ENCODE measurements at places on chromosomes 2 and 18. TPM values are rescaled to one million over a fixed set of nuclear protein-coding genes. Genes with fewer than 3 reads are reported as not detected.

SPOPL gene
- total RNA-seq: 30.3 TPM

SPAG16 gene
- 38.2 TPM for total RNA-seq

LIMS4 gene
- not detected for total RNA-seq

HOXD1 gene
- total RNA-seq: not detected

MERTK gene
- total RNA-seq: not detected

DSG3 gene
- total RNA-seq: not detected

SEMA4F gene
- total RNA-seq: 2.7 TPM

KCNK3 gene
- not detected for total RNA-seq

PDIA6 gene
- 92.4 TPM for total RNA-seq

NBEAL1 gene
- total RNA-seq: 22.4 TPM

KRTCAP3 gene
- not detected for total RNA-seq

- H3K27me3 ChIP-seq: no peaks in the 10 kb centered on the region
- H3K4me3 ChIP-seq: no peak overlapping the region
- peak overlapping the region; percentile 15 for H3K27ac ChIP-seq
- DNase-seq: no peak
- peaks cover 69% of the 10 kb centered on the region for H3K4me1 ChIP-seq
Measured at GRCh38 chr2:68723181-68723580, 11.4 kb upstream of the ARHGAP25 start.

- no peak for DNase-seq
- H3K36me3 ChIP-seq: no peaks in the 10 kb centered on the region
- H3K27ac ChIP-seq: no peak overlapping the region
Measured at GRCh38 chr2:72036173-72036545, 111.5 kb downstream of the CYP26B1 start.

DNA sequence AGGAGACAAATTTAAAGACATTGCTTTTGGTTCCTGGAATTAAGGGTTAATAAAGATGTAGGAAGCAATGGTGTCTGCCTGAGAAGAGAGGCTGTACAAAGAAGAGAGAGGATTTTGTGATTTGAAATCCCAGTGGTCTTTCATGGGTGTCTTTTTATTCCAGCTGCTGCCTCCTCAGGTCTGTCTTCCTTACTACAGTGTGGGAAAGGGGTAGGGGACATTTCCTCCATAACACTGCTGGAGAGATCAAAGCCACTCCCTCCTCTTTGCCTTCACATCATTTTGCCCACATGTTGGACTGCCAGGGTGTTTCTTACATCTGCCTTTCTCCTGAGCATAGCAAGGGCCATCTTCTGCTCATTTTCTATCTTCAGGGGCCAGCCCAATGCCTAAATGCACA lies 348.5 kb downstream of the EN1 start:
- H3K27ac ChIP-seq: no peak overlapping the region
- no peaks in the 10 kb centered on the region for H3K36me3 ChIP-seq
- no peaks in the 10 kb centered on the region for H3K27me3 ChIP-seq
- DNase-seq: no peak

DNA sequence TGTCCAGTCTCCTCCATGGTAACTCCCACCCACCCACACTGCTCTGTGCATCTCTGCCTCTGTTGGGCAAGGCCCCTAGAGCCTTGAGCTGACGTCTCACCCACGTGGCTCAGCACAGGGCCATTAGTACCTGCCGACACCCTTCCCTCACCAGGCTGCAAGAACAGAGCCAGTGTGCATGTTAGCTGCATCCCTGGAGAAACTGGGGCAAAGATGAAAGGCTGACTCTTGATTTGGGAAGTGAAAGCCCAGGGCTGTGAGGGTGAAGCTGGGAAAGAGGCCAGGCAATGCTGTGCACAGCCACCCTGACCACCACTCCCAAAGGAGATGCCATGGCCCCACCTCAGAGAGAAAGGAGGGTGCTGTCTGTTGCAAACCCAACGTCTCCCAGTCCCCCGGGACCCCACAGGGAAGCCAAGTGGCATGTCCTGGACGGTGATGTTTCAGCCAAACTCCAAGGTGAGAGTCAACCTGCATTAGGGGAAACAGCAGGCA lies 20.0 kb upstream of the HPCAL1 start:
- no peaks in the 10 kb centered on the region for H3K36me3 ChIP-seq
- no peak overlapping the region for H3K27ac ChIP-seq
- H3K4me1 ChIP-seq: no peaks in the 10 kb centered on the region
- no peak for DNase-seq
- H3K4me3 ChIP-seq: no peak overlapping the region
- H3K27me3 ChIP-seq: no peaks in the 10 kb centered on the region

- peaks cover 27% of the 10 kb centered on the region for H3K4me1 ChIP-seq
- H3K36me3 ChIP-seq: peaks cover 23% of the 10 kb centered on the region
- DNase-seq: no peak
- H3K27me3 ChIP-seq: no peaks in the 10 kb centered on the region
Measured at GRCh38 chr2:208255557-208256106, 761 bp upstream of the IDH1 start.

GRCh38 chr18:1505856-1506255 lies 601.2 kb downstream of the ADCYAP1 start:
- no peaks in the 10 kb centered on the region for H3K36me3 ChIP-seq
- no peak overlapping the region for H3K27ac ChIP-seq
- no peaks in the 10 kb centered on the region for H3K4me1 ChIP-seq
- no peak overlapping the region for H3K4me3 ChIP-seq
- DNase-seq: no peak

- H3K36me3 ChIP-seq: no peaks in the 10 kb centered on the region
- H3K4me1 ChIP-seq: no peaks in the 10 kb centered on the region
- no peaks in the 10 kb centered on the region for H3K27me3 ChIP-seq
- H3K27ac ChIP-seq: no peak overlapping the region
- no peak overlapping the region for H3K4me3 ChIP-seq
- no peak for DNase-seq
Measured at GRCh38 chr2:162817921-162818320, 20.6 kb downstream of the KCNH7 start.

- H3K27ac ChIP-seq: no peak overlapping the region
- no peaks in the 10 kb centered on the region for H3K36me3 ChIP-seq
- no peak for DNase-seq
Measured at GRCh38 chr2:188132385-188132784, 159.3 kb upstream of the GULP1 start.

GRCh38 chr2:2527148-2527547 lies 196.1 kb upstream of the MYT1L start:
- no peak overlapping the region for H3K27ac ChIP-seq
- H3K27me3 ChIP-seq: no peaks in the 10 kb centered on the region
- H3K36me3 ChIP-seq: no peaks in the 10 kb centered on the region
- H3K4me1 ChIP-seq: no peaks in the 10 kb centered on the region

DNA sequence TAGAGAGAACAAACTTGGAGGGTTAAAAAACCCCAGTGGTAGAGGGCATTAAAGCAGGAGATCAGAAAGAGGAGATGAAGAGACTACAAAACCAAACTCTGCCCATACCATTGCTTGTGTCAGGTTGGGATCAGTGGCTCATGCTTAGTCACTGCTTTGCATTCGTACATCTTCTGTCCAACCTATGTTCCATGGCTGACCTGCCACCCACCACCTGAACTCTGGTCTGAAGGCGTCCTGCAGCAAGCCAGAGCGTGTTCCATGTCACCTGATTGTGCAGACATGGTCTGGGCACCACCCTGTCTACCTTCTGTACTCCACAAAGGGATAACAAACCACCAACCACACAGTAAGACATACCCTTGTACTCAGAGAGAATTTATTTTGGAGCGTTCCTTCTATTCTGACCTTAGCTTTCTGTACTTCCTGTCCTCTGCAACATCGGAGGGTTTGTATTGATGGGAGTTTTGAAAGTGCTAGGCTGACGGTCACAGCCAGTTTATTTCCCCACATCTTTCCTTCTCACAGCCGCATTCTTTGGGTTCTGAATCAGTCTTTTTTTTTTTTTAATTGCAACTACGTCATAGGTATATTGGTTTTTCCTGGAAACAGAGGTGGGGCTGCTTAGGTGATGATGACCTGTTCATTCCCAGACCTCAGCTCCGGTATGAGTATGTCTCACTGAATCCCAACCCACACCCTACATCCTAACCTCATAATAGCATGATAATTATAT lies 88.3 kb downstream of the SOWAHC start:
- H3K27me3 ChIP-seq: no peaks in the 10 kb centered on the region
- DNase-seq: no peak
- H3K27ac ChIP-seq: no peak overlapping the region
- H3K4me3 ChIP-seq: no peak overlapping the region
- peaks cover 20% of the 10 kb centered on the region for H3K4me1 ChIP-seq

GRCh38 chr2:142048581-142048980 lies 82.2 kb downstream of the LRP1B start:
- no peak for DNase-seq
- H3K4me3 ChIP-seq: no peak overlapping the region
- H3K27me3 ChIP-seq: no peaks in the 10 kb centered on the region
- H3K27ac ChIP-seq: no peak overlapping the region
- H3K4me1 ChIP-seq: no peaks in the 10 kb centered on the region

- H3K4me1 ChIP-seq: no peaks in the 10 kb centered on the region
- H3K27ac ChIP-seq: no peak overlapping the region
- H3K36me3 ChIP-seq: no peaks in the 10 kb centered on the region
- H3K27me3 ChIP-seq: no peaks in the 10 kb centered on the region
Measured at GRCh38 chr18:1056404-1056803, 151.7 kb downstream of the ADCYAP1 start.

DNA sequence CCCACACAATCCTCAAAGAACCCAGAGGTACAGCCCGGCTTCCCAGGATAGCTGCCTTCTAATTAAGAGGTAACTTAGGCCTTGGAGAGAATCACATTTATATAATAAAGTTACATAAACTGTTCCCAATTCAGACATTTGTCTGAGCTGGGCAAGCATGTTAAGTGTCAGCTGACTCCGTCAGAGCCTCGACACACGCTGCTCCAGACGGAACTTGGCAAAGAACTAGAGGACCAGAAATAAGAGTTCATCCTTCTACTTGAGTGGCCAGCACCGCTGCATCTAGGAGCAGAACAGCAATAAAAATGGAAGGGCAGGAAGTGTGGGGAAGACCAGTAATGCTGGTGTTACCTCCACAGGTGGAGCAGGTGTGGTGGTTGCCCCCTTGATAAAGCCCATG lies 80.5 kb downstream of the MYO5B start:
- 0 out of 2 replicates have a peak, but pooled peaks cover 2% of the 10 kb centered on the region for H3K27me3 ChIP-seq
- H3K27ac ChIP-seq: no peak overlapping the region
- no peak overlapping the region for H3K4me3 ChIP-seq
- no peaks in the 10 kb centered on the region for H3K36me3 ChIP-seq
- no peaks in the 10 kb centered on the region for H3K4me1 ChIP-seq

GRCh38 chr2:47201224-47201623 lies 46.1 kb upstream of the STPG4 start:
- peaks cover 8% of the 10 kb centered on the region for H3K4me1 ChIP-seq
- no peaks in the 10 kb centered on the region for H3K36me3 ChIP-seq
- no peak overlapping the region for H3K4me3 ChIP-seq
- no peak for DNase-seq
- 0 out of 2 replicates have a peak, but pooled peaks cover 2% of the 10 kb centered on the region for H3K27me3 ChIP-seq
- H3K27ac ChIP-seq: no peak overlapping the region

- DNase-seq: no peak
- H3K36me3 ChIP-seq: peaks cover 18% of the 10 kb centered on the region
- H3K27me3 ChIP-seq: no peaks in the 10 kb centered on the region
- no peak overlapping the region for H3K27ac ChIP-seq
Measured at GRCh38 chr2:199883474-199884212, 27.4 kb upstream of the C2orf69 start.

DNA sequence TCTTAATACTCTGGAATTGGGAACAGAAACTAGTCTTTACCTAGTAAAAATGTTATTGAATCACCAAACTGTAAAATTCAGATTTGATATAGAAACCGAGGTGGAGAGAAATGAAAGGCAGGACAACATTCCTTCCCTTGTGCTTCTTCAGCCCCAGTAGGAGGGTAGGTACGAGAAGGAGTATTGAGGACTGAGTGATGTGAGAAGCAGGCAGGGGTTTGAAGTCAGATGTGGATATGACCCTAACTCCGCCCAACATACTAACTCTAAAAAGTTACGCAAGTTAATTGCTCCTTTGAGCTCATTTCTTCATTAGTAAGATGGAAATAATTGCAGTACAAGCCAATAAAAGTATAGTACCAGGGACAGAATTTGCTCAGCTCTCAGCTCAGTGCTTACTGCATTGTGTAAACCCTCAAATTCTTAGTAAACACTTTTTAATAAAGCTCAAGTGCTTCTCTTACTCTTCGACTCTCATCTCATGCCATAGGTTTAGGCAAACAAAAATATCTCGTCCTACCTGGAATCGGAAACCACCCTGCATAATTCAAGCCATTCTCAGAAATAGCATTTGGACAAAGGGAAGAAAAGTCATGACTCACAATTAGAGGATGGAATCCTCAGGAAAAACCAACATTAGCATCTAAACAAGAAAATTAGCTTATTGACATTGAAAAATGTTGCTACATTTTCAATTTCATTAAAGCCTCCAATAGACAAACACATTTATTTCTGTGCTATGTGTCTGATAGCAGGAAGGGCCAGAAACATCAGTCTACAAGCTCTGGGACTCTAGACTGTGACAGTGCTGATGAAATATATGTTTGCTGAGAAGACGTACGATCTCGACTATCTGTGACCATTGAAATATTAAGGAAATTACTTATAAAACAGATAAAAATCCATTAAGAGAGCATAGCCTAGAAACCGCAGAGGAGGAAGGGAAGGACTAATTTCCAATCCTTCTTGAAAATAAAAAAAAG lies 161.3 kb downstream of the HNMT start:
- H3K4me3 ChIP-seq: no peak overlapping the region
- H3K27ac ChIP-seq: no peak overlapping the region
- no peaks in the 10 kb centered on the region for H3K4me1 ChIP-seq
- no peaks in the 10 kb centered on the region for H3K27me3 ChIP-seq
- H3K36me3 ChIP-seq: no peaks in the 10 kb centered on the region

GRCh38 chr2:64363140-64363539 lies 90.8 kb upstream of the LGALSL start:
- H3K27ac ChIP-seq: no peak overlapping the region
- DNase-seq: no peak
- no peak overlapping the region for H3K4me3 ChIP-seq
- H3K4me1 ChIP-seq: peaks cover 19% of the 10 kb centered on the region
- no peaks in the 10 kb centered on the region for H3K27me3 ChIP-seq
- no peaks in the 10 kb centered on the region for H3K36me3 ChIP-seq

DNA sequence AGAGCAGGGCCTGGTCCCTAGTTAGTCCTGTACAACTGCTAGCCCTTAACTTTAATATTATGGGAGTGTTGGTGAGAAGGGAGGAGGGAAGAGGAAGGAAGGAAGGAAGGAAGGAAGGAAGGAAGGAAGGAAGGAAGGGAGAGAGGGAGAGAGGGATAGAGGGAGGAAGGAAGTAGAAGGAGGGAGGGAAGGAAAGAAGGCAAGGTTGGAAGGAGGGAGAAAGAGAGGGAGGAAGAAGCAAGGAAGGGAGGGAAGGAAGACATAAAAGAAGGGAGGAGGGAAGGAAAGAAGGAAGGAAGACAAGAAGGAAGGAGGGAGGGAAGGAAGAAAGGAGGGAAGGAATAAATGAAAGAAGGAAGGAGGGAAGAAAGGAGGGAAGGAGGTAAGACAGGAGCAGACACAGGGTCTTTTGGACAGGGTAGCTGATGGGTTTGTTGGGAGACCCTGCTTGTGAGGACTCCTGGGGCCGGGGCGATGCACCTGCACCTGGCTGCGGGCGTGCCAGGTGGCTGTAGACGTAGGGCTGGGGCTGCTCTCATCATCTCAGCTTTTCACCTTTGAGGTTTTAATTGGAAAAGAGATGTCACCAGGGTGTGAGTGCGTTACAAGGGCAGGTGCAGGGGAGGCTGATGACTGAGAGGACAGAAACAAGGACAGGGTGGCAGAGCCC lies 5.9 kb upstream of the POMC start:
- H3K4me3 ChIP-seq: no peak overlapping the region
- DNase-seq: no peak
- no peaks in the 10 kb centered on the region for H3K27me3 ChIP-seq
